Cortex of kidney (tissue), 1 donor: ENCODE measurements at places on chromosomes 7 and 10.

GRCh38 chr7:45692031-45692430 lies 117.9 kb downstream of the ADCY1 start:
- no peak for DNase-seq

DNA sequence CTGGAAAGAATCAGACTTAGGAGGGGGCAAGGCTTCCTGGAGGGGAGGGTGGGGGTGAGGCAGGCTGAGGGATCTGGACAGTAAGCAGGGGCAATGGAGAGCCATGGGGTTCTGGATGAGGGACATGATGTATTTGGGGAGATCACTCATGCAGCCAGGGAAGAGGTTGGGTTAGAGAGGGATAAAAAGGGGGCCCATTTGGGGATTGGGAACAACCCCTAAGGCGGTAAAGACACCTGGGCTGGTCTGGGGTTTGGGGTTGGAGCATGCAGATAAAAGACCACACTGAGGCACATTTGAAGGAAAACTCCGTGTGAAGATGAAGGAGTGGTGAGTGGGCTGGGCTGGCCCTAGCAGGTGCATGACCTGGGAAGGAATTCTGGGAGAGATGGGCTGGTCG lies 30.8 kb downstream of the HIF1AN start:
- DNase-seq: no peak

- no peak for DNase-seq
These were observed 64.8 kb downstream of the ABLIM1 start for GRCh38 chr10:114593240-114593792.

GRCh38 chr10:106401161-106401560 lies 763.3 kb downstream of the SORCS1 start:
- no peak for DNase-seq

DNA sequence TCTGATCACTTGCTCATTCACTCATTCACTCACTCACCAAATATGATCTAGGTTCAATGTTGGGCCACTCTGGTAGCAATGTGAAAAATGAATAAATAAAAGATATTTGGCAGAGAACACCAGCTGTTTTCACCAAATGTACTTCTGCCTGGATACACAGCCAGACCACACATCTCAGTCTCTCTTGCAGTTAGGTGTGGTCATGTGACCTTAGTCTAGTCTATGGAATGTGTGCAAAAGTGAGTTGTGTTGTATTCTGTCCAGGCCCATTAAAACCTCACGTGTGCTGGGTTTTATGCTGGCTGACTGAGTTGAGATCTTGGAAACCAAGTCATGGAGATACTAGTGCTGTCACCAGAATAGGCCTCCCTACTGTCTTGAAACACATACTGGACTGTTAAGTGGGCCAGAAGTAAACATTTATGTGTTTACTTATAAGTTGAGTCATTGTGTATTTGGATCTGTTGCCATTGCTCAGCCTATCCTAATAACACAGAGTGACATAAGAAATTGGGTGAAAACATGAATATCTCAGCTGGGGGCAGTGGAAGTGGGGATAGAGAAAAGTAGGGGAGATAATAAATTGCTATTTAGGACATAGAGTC lies 145.5 kb downstream of the PTEN start:
- DNase-seq: no peak

DNA sequence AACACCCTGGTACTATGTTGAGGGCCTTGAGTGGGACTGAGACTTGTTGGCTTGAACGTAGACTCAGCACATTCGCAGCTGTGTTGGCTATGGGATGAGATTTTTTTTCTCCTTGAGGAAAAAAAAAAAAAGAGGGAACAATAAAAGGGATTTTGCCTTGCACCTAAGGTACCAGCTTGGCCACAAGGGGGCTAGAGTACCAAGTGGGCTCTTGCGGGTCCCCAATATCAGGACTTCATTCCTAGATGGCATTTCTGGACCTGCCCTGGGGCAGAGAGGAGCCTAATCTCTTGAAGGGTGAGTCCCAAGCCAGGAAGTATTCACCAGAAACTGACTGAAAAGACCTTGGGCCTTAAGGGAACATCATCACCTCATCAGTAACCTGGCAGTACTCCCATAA lies 1083.6 kb upstream of the PHF14 start:
- DNase-seq: no peak
